ENCODE measurements at places on chromosomes 3 and 15.
A peak's percentile ranks its signal among the peaks of the same experiment; 100 is the strongest.

GRCh38 chr3:156174229-156174847 lies 54.0 kb downstream of the KCNAB1 start:
- DNase-seq = no peak

DNA sequence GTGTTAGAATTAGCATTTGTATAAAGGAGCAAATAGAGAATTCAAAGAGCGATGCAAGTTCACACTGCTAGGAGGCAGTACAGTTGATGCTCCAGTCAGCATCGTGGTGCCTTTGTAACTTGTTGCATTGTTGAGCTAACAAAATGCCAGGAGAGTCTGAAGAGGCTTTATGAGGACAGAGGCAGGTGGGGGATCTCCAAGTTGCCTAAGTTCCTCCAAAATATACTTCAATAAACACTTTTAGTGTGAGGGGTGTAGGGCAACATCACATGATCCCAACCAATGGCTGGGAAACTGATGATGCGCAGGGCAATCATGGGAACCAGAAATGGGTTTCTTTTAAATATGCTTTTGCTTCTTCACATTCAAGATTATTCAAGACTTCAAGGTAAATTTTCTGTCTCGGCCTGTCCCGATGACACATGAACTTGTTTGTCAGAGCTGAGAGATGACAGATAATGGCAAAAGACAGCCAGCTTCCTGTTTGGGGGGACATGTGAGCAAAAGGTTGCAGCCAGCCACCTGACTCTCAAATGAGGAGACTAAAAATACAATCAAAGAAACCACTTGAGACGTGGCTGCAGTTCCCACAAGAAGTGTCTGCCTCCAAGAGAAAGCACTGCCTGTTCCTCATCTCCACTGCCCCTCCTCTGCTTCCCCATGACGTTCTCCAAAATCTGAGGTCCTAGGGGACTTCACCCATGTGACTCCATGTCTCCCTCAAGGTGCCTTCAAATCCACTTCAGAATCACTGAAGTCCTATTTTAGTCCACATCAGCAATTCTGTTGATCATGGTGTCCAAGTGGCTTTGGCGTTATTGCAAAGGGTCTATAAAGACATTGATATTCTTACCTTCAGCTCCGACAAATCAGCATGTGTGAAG lies 39.3 kb downstream of the KLHL6 start:
- DNase-seq = no peak

GRCh38 chr15:66394472-66394871 lies 7.8 kb downstream of the MAP2K1 start:
- no peak for DNase-seq

DNA sequence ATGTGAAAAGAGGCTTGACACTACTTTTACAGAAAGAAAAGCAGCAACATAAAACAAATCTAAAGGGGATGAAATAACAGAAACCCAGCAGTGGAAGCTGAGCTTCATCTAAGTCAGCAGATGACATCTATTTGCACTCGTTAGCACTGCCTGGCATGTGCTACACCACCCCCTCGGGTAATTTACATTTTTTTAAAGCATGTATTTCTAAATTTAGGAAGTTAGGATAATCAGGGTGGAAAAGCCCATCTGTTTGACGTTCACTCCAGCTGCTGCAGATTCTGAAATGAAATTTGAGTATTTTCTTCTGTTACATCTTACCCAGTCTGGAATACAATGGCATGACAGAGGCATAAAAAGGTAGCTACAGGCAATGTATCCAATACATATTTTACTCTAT lies 20.7 kb downstream of the IGSF11 start:
- no peak for DNase-seq

DNA sequence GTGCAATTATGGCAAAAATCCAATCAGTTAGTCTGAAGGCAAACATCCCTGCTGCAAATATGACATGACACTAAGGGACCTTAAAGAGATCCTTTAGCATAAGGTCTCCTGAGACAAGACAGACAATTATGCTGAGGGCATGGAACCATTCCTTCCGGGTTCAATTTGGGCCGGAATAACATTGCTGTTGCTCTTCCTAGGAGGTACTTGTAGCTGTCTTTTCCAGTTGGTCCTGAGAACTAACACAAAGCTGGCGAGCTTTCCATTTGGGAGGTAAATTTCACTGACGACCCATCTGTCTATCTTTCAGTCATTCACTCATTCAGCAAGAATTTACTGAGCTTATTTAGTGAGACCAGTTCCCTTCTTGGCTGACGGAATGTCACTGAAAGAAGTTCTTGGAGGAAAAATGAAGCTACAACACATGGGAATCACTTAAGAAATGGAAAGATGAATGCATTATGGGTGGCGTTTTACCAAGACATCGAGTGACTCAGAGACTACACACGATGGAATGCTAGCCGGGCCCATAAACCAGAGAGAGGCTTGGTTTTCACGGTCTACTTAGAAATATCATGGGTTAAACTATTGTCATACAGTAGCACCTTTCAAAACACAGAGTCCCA lies 215.5 kb downstream of the PDZRN3 start:
- DNase-seq = no peak

- no peak for DNase-seq
Measured at GRCh38 chr3:123799544-123800361, 84.4 kb downstream of the MYLK start.

DNA sequence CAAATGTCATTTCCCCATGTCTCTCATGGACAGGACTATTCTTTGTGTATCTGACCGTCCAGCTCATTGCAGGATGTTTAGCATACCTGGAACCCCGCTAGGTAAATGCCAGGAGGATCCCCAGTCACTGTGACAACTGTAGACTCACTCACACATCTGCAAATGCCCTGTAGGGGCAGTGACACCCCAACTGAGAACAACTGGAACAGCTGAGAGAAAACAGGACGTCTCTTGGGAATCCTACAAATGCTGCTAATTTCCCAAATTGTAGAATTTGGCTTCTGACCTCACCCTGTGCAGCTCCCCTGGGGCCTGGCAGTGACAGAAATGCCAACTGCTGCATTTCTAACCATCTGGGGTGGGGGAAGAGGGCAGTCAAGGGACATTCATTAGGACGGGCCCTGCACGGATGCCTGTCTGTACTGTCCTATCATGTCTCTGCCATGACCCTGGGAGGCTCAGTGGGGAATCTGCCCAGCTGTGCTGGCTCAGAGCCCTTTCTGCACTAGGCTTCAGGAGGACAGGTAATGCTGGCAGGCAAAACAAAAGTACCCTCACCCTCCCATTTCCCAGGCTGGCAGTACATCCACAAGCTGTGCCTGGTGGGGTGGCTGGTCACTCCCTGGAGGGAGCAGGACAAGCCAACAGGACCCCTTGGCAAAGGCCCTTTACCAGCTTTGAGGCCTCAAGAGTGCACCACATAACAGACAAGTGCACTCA lies 30.4 kb downstream of the RAB6B start:
- no peak for DNase-seq

GRCh38 chr15:35737441-35737840 lies 191.5 kb upstream of the DPH6 start:
- no peak for DNase-seq

- no peak for DNase-seq
Measured at GRCh38 chr3:112629425-112629824, 11.5 kb downstream of the CCDC80 start.

DNA sequence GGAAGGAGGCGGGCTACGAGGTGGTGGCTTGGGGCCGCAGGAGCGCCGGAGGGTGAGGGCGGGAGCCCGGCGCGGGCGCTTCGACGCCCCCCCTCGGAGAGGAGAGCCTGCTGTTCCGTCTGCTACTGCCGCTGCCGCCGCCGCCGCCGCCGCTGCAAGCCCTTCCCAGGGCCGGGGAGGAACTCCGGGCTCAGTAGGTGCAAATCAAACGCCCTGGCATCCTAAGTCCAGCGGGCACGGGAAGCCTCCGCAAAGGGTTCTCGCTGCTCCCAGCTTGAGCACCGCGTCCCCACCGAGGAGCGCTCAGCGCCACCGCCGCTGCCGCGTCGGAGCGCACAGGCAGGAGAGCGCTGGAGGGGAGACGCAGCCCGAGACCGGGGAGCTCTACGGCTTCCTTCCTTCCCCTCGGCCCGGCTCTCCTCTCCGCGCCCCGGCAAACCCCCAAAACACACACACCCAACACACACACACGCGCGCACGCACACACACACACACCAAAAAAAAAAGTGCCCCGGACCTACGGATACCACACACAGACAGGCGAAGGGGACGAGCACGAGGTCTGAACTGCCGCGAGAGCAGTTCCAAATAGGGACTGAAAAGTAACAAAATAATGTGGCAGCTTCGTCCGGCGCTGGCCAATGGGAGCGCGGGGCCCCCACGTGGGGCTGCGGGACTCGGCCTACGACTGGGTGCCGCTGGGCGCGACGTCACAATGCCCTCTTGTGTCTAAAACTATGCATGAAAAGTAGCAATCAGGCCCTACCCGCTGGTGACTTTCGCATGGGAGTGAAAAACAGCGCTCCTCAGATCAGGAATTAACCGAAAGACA lies at the start of gene TLE3:
Gene TLE3 (minus strand): TSS at position 597 of the 832 bp plus-strand sequence. CDS start 1,119 bp downstream, outside the sequence.
- peak; percentile 98 for DNase-seq

DNA sequence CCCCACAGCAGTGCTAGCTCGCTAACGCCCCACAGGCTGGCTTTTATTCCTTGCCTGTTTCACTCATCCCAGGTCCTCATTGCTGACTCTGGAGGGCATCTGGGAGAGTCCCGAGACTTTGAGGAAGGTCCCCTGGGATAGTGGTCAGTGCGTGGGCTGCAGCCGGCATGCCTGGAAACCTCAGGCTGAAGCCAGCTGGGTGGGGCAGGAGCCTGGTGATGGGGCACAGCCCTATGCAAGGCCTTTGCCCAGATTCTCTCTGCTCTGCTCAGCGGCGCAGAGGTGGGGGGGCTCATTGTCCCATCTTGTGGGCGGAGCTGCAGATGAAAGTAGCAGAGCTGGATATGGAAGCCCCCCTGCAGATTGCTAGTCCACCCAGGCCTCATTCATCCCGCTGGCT lies 55.7 kb upstream of the SMAD6 start:
- DNase-seq = no peak

DNA sequence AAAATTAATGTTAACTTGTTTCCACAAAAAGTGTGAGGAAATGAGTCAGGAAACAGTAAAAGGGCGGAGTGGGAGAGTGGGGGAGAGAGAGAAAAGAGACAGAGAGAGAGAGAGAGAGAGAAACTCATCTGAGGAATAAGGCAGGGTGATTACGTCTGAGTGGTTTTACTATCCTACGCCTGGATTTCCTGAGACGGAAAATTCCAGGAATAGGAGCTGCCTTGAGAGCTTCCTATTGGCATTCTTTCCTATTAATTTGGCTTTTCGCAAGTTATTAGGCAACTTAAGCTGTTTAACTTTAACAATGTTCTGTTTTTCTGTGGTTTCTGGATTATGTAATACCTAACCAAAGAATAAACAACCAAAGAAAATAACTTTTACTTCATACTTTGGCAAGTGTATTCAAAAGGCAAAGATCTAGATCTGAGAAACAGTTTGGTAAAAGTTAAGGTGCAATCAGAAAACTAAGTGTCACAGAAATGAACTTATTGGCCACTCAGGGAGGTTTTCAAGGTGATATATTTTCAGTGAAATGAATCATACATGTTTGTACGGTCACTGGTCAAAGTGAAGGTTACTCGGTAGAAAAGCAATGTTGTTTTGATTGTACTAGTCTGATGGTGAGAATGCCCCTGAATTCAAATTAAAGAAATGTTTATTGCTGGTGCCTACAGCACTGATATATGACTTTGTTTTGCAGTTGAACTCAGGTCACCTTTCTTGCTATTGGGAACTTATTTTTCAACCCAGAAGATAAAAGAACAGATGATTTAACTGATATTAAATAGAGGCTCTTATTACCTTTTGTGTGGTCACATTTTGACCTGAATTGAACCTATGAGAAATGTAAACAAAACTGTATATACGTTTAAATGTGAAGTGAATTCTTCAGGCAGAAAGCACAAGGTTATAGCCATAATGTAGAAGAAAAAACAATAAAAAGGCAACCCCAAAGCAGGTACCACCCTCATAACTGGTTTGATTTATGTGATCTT lies 39.9 kb upstream of the TNFSF10 start:
- DNase-seq = no peak

DNA sequence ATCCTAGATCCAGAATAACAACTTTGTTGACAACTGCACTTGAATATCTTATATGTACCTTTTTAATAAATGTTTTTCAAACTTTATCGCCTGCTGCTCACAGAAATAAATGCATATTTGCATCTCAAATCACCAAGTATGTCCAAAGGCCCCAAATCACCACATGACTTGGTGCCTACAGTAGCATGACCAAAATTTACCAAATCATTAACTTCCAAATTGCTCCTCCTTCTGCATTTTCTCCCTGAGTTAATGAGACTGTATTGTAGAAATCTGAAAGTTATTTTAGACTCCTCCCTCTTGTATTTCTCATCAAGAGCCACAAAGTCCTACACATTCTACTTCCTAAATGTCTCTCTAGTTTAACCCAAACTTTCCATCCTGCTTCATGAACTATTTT lies 635.5 kb upstream of the NAALADL2 start:
- DNase-seq = no peak
